Right atrium auricular region (tissue), 2 donors: ENCODE measurements at places on chromosomes 1 and 21.
A peak's percentile ranks its signal among the peaks of the same experiment; 100 is the strongest.

DNA sequence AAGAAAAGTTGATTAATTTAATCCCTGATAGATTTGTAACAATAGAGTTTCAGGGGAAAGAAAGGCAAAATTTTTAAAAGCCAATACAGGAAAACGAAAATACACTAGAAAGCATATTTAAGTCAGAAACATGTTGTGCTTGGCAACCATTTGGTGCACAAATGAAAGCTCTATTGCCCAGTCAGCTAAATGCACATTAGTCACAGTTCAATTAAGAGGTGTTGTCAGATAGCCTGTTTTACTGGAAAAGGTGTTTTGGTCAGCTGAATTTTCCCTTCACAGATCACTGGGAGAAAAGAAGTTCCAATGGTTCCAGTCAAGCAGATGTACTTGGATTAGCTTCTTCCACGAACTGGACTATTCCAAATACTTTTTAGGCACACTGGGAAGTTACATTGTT lies 25.4 kb downstream of the RGS4 start:
- no peak for DNase-seq

DNA sequence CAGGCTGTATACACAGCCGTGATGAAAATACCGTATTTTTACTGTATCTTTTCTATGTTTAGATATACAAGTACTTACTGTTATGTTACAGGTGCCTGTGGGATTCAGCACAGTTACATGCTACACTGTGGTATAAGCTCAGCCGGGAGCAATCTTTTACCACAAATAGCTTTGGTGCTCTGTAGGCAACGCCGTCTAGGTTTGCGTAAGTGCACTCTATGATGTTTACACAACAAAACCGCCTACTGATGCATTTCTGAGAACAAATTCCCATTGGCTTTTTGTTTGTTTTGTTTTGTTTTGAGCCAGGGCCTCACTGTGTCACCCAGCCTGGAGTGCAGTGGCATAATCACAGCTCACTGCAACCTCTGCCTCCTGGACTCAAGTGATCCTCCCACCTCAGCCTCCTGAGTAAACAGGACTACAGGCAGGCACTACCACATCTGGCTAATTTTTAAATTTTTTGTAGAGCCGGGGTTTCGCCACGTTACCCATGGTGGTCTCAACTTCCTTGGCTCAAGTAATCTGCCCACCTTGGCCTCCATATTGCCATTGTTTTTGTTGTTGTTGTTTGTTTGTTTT lies 81.0 kb downstream of the SCCPDH start:
- peak; percentile 23 for DNase-seq

- DNase-seq, result no peak
Observed at GRCh38 chr1:239914751-239915231, 176.9 kb upstream of the FMN2 start.

DNA sequence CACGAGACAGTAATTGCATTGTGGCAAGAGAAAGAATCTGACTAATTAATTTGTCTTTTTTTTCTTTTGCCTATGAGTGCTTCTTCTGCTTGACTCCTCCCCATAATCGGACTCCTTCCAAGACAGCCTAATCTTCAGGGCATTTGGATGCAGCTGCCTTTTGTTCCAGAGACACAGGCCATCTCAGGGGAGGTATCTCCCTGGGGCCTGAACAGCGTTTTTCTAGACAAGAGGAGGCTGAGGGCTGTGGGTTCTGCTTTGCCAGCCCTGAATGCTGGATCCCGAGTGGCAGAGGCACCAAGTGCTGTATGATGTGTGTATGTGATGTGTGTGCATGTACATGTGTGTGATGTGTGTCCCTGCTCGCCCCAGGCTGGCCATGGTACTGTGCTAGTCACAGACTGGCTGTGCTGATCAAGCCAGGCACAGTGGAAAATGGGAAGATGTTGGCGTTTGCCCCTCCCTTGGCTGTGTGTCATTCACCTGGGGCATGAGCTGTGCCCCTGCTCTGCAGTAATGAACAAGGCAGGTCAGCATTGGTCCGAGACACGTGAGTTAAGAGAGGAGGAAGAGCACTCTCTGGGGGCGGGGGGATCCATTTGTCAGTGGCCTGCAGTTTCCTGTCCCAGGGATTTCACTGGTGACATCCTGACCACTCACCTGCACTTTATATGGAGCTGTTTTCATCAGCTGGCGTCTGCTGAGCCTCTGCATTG lies 77.2 kb downstream of the ADARB1 start:
- peak; percentile 50 for DNase-seq

DNA sequence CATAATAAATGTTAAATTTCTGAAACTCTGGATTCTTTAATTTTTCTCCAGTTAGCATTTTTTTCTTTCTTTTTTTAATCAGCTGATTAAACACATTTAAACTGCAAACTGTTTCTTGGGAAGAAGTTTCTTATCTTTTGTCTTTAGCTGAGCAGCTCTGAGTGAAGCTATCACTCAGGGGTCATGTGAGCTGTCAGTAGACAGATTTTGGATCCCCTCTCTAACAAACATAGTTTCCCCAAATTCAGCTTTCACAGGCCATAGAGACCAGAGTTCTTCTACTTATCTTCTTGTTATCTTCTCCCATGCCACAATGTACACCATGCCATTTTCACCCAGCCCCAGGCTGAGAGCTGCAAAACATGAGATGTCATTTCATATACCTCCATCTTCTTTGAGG lies 148.9 kb downstream of the CDC42BPA start:
- no peak for DNase-seq

GRCh38 chr1:159877695-159878444 lies 15.4 kb upstream of the VSIG8 start:
- DNase-seq, result no peak

GRCh38 chr1:6646499-6647148 lies 22.0 kb downstream of the THAP3 start:
- no peak for DNase-seq

GRCh38 chr1:5349526-5349925 lies 642.7 kb downstream of the NPHP4 start:
- DNase-seq, result no peak

GRCh38 chr1:229040630-229041358 lies 230.1 kb upstream of the RAB4A start:
- no peak for DNase-seq

- DNase-seq, result peak; percentile 52
Observed at GRCh38 chr1:109828756-109829505, 65.2 kb upstream of the EPS8L3 start.

DNA sequence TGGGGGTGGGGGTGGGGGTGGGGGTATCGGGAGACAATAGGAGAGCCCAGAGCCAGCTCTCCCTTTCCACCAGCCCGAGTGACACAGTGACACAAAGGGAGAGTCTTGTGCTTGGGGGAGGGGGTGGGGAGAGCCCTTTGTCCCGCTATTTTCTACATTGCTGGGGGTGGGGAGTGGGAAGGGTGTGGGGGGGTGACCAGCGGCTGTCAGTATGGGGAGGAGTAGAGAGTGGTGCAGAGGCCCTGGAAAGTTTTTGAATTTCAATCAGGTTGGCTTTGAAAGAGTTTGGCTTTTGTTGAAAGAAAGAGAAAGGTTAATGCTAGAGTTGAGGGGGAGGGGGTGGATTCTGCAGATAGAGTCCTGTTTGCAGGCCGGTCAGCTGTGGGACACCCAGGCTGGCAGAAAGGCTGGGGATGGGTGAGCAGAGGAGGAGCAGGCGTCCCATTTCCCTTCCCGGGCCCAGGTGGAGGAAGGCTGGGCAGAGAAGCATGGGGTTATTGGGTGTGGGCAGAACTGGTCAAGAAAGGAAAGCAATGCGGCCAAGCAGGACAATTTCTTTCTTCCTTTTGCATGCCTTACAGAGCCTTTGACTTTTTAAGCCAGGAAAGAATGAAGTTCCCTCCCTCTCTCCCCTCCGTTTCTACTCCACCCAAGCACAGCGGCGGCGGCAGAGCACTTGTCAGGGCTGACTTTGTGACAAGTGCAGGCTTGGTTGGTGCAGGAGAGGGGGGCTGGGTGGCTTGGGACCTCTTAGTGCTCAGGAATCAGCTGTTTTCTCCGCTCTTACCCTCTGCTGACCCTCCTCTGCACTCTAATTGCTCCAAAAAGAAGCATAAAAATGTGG lies 96.2 kb downstream of the RNF220 start:
- DNase-seq, result no peak

GRCh38 chr1:17112496-17113236 lies 6.6 kb downstream of the PADI2 start:
- DNase-seq, result no peak
